ENCODE measurements at places on chromosomes 7 and 10. TPM values are rescaled to one million over a fixed set of nuclear protein-coding genes. Genes with fewer than 3 reads are reported as not detected.
A peak's percentile ranks its signal among the peaks of the same experiment; 100 is the strongest.

EGR2 gene
- total RNA-seq: not detected

FAM200A gene
- 6.8 TPM for total RNA-seq

HECW1 gene
- 19.1 TPM for total RNA-seq

GPR141 gene
- not detected for total RNA-seq

GPR26 gene
- not detected for total RNA-seq

ADIRF gene
- total RNA-seq: not detected

DNA sequence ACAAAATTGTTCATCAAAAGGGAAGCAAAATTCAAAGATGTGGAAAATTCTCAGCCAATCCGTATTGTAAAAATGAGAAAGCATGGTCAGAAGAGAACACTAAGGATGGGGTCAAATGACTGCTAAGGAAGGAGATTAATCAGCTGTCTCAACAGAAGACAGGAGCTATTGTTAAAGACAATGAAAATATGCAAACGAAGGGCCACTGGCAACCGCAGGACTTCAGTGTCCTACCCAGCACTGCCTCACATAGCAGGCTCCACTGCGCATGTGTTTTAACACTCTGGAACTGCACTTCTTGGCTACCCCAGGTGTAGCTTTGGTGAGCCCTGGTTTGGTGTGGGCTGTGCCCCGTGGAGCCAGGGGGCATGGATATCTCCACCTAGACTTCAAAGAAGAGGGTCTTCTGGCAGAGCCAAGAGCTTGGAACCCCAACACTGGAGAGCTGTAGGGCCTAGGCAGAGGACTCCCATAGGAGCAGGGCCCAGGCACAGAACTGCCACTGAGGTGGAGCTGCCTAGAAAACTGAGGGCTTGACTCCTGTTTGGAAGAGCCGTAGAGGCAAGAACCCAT is 176.2 kb upstream of the GDF10 start:
- peak; percentile 20 for DNase-seq

DNA sequence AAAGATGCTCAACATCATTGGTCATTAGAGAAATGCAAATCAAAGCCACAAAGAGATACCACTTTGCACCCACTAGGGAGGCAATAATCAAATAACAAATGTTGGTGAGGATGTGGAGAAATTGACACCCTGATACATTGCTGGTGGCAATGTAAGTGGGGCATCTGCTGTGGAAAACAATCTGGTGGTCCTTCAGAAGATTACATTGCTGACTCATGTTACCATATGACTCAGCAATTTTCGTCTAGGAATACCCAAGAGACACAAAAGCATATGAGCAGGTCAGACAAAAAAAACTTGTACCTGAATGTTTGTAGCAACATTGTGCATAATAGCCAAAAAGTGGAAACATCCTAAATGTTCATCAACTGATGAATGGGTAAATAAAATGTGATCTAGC is 4.9 kb upstream of the CLDN3 start:
- no peak for DNase-seq

DNA sequence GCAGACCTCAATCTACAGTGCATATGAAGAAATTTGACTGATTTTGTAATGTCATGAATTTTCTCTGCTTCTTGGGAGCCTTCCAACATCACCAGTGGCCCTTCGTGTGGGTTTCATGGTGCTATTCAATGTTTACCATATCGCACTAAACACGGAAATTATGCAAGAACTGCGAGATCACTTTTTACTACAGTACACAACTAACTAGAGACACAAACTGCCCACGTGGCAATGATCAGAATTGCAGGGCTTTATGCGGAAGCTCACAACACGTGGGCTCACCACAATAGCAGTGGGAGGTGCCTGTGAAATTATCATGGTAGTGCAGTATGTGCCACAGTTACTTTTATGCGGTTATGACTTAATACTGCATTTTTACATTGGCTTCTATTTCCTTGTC is 449.7 kb upstream of the KLF6 start:
- DNase-seq: no peak

- no peak for DNase-seq
These were observed 293.0 kb upstream of the IMMP2L start for GRCh38 chr7:111855161-111855841.

DNA sequence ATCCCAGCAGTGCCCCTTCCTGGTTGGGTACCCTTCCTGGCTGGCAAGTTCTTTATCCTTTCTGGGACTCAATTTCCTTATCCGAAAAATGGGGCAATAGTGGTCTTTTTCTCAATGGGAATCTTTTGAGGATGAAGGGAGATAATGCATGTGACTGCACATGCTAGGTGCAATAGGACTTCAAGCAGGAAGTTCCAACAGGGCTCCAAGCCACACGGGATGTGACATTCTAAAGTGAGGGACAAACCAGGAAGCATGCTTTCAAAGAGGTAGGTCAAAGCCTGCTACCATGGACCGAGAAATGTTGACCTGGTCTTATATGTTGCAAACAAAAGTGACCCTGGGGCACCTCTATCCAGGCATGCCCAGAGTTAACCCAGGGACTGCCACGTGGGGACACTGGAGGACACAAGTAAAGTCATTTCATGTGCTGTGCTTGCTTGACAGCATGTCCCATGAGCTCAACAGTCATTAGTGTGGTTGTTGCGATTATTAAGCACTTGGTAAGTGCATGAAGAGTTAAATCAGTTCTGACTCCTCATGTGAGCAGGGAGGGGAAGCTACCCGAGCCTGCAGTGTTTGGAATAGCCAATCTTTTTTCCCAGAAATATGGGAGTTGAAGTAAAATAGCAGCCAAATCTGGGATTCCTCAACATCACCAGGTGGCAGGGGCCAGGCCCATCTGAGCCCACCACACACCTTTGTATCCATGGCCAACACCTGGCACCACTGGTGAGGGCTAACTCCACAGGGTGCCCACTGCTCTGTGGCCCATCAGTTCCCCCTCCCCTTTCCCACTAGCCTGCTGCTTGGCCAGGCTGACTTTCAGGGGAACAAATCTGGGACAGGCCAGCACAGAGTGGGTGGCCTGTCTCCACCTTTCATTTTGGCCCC is 5.7 kb downstream of the ARHGAP22 start:
- peak; percentile 19 for DNase-seq

DNA sequence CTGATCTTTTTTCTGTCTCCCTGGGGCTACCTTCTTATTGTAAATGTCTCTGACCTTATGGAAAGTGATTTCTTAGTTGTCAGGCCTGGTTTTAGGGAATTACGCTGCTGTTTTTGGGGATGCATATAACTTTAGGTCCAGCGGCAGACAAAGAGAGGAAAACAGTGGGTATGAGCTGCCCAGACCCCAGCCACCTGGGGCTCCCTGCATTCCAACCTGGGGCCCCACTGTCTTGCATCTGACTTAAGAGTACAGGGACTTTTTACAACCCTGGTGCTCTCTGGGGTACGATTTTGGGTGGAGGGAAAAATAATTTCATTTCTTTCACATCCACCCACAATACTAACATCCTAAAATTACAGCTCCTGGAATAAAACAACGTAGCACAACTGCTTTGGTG is 119.4 kb downstream of the PRPF18 start:
- no peak for DNase-seq

DNA sequence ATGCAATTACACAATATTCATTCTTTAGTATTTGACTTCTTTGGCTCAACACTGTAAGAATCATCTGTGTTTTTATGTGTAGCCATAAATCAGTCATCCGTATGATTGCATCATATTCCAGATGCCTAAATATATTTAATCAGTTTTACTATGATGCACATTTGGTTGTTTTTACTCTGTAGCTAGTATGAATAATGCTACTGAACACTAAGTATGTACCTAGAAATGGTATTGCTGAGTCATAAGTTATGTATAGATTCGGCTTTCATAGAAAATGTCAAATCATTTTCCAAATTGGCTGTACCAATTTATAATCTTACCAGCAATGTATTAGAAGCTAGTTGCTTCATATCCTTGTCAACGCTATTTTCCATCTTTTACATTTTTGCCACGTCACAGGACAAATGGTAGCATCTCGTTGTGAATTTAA is 197.3 kb upstream of the PLXNA4 start:
- no peak for DNase-seq

DNA sequence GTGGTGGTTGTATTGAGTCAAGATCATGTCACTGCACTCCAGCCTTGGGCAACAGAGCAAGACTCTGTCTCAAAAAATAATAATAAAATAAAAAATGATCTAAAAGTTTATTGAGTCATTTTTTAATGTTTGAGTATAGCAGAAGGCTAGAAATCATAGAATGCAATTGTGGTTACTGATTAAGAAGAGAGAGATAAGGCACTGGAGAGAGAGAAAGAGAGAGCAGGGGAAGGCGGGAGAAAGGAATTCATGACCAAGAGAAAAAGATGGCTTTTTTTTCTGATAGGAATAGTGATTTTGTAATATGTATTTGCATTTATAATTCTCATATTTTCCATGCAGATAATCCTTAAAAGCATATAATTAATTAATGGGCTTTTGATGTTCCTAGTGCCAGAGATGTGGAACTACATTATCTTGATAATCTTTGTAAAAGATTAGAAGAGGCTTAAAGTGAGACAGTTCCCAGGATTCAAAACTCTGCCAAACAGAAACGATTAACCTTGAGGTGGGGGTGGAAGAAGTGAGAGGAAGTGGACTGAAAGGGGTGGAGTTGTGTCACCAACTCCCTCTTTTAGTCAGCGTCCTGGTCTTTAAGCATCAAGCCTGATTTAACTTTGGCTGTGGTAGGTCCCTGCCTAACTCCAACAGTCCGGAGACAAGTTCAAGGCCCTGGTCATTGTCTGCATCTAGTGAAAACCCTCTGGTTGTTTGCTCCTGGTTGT is 76.2 kb downstream of the CHN2 start:
- DNase-seq: no peak

GRCh38 chr7:45343746-45344145 is 186.2 kb downstream of the RAMP3 start:
- DNase-seq: no peak

- DNase-seq: no peak
These were observed 6.8 kb upstream of the NOM1 start for GRCh38 chr7:156942708-156943090.

DNA sequence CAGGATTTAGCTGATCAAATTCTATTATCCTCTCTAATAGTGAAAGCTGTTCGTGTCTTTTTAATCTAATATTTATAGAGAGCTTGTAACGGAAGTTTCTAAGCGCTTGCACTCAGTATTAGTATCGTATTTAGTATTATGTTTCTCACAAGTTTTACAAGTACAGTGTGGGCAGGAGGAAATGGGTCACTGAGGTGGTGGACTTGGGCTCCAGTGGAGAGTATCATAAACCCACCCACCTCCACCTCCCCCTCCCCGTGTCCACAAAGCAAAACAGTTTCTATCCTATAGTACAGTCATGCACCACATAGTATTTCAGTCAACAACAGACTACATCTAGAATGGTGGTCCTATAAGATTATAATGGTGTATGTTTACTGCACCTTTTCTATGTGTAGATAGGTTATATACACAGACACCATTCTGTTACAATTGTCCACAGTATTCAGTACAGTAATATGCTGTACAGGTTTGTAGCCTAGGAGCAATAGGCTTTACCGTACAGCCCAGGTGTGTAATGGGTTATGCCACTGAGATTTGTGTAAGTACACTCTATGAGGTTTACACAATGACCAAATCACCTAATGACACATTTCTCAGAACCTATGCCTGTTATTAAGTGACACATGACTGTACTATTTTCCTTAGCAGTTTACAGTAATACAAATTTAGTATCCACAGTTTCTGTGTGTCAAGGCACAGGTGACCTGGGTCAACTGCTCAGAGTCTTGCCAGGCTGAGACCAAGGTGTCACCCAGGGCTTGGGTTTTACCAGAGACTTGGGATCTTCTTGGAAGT is 1021.3 kb upstream of the C7orf33 start:
- peak; percentile 6 for DNase-seq

GRCh38 chr7:108604307-108605077 is 34.8 kb downstream of the DNAJB9 start:
- DNase-seq: no peak

GRCh38 chr10:986137-986825 is 2.0 kb upstream of the GTPBP4 start:
- DNase-seq: peak; percentile 70

Data from SJSA1 (cell line).